ENCODE measurements at places on chromosomes 7 and 10.

- no peak for DNase-seq
Observed at GRCh38 chr10:64158551-64158950, 637.4 kb downstream of the REEP3 start.

DNA sequence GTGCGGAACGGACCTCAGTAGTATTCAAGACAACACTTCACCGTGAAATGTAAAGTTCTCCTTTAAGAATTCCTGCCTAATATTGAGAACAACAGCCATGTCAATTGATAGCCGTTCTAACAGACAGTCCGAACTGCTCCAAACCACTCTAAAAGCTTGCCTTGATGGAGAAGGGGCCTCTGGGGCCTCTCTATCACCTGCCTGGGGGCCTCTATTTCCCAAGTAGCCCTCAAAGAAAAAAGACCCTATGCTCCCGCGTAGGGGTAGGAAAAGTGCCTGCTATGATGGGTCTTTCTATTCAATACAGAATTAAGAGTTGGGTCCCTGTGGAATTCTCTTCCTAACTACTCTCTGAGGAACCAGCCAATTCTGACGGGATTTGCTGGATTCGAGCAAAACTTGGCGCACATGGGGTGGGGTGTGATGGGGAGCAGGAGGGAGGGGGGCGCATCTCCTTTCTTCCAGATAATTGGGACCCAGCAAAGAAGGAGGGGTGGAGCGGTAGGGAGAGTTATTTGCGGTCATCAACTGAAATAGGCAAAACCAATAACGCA is 8.3 kb upstream of the DLX6 start:
- no peak for DNase-seq

GRCh38 chr10:43013065-43013464 is 63.8 kb upstream of the RET start:
- DNase-seq: no peak

DNA sequence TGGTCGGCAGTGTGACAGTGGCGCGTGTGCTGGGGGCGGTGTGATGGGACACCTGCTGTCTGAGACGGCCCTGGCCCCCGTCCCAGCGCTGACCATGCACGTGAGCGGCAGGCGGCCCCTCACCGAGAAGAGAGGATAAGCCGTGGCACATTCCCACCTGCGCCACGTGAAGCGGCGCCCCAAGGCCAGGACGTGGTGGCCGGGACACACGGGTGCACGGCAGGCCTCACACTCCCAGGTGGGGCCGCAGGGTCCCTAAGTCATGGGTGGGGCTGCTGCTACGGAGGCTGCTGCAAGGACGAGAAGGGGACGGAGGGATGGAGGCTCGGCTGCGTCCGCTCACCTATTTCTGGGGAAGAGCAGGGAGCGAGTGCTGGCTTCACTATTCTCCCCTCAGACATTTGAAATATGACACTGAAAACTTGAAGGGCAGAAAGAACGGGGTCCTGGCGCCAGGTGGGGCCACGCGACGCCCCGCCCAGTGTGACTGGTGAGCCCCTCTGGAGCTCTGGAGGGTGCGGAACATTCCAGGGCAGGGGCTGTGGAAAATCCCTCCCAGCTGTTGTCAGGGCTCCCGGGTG is 7.5 kb downstream of the CYP2W1 start:
- no peak for DNase-seq

DNA sequence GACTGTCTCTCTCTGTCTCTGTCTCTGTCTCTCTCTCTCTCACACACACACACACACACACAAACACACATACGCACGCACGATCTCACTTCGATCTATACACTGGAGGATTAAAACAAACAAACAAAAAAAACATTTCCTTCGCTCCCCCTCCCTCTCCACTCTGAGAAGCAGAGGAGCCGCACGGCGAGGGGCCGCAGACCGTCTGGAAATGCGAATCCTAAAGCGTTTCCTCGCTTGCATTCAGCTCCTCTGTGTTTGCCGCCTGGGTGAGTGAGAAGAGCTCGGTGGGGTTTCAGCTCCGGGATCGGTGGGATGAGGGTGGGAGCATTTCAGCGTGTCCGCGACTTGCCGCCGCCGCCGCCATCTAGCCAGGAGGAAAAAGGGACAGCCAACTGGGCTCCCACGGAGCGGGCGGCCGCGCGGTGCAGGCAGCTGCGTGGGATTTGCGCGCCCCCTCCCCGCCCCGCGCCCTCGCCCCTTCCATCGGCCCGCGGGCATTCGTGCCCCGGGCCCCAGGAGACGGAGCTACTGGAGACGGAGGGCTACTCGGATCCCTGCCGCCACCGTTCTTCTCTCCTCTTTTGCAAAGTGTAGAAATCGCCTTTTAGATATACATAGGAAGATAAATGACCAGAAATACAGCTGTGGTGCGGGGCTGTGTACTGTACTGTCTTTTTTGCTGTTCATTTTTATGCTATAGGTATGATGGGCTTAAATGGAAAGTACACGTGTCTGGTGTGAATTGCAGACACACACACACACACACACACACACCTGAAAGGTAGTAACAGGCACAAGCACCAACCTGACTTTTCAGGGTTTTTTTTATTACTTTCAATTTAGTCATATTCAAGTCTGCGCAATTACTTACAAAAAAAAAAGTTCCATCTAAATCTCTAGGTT is 581 bp downstream of the PTPRZ1 start:
- DNase-seq: no peak

GRCh38 chr10:52082307-52082706 is 231.8 kb upstream of the DKK1 start:
- no peak for DNase-seq
